ENCODE measurements at places on chromosomes 3 and 15.

- DNase-seq = no peak
Observed at GRCh38 chr3:162034368-162034767, 537.8 kb downstream of the OTOL1 start.

- no peak for DNase-seq
Observed at GRCh38 chr3:120560304-120561250, 35.6 kb upstream of the NDUFB4 start.

DNA sequence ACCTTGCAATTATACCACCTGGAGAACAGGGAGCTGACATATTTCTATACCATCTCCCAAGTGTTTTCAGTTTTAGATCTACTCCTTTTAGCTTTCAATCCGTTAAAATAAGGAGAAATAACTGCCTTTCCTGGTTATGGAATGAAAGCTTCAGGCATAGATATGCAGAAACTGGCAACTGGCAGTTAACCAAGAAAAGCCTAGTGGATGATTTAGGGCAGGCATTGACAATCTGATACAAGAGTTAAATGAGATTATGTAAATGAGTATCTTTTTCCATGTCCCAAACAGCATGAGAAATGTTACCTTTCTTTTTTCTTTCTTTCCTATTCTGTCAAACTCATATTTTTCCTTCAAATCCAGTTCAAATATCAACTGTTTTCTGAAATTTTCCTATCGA, 689.1 kb upstream of the DPPA4 start:
- DNase-seq = no peak

DNA sequence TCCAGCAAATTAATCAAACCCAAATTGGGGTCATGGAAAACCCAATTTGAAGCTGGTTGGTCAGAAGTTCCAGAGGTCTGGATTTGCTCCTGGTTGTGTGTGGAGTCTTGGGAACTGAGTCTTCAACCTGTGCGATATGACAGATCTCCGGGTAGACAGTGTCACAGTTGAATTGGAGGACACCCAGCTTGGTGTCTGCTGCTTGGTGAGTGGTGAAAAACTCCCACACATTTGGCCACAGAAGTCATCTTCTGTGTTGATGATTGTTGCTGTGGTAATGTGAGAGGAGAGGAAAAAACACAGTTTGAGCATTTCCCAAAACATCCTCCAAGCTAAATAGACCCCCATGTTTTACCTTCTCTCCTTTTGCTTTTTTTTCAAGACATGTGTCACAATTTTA, 218.1 kb downstream of the TP63 start:
- no peak for DNase-seq

GRCh38 chr15:74937272-74937589, 642 bp downstream of the COX5A start:
- no peak for DNase-seq

GRCh38 chr3:52430416-52430810, 14.5 kb downstream of the SEMA3G start:
- no peak for DNase-seq

- no peak for DNase-seq
Observed at GRCh38 chr15:93028632-93029213, 60.3 kb downstream of the RGMA start.
